Naive thymus-derived CD8-positive, alpha-beta T cell (primary cell): ENCODE measurements at places on chromosomes 2 and 18.

GRCh38 chr2:68272246-68272994 is 20.1 kb upstream of the PPP3R1 start:
- DNase-seq = no peak

- DNase-seq = no peak
Measured at GRCh38 chr2:215188078-215188477, 49.7 kb upstream of the ABCA12 start.

- no peak for DNase-seq
Measured at GRCh38 chr18:12093520-12094257, at the start of gene ANKRD62. TSS of gene ANKRD62 (plus strand) at chr18:12093843. CDS start at chr18:12094018, 175 bp downstream.

- no peak for DNase-seq
Measured at GRCh38 chr18:35782926-35783325, 189.6 kb upstream of the RMP24 start.

DNA sequence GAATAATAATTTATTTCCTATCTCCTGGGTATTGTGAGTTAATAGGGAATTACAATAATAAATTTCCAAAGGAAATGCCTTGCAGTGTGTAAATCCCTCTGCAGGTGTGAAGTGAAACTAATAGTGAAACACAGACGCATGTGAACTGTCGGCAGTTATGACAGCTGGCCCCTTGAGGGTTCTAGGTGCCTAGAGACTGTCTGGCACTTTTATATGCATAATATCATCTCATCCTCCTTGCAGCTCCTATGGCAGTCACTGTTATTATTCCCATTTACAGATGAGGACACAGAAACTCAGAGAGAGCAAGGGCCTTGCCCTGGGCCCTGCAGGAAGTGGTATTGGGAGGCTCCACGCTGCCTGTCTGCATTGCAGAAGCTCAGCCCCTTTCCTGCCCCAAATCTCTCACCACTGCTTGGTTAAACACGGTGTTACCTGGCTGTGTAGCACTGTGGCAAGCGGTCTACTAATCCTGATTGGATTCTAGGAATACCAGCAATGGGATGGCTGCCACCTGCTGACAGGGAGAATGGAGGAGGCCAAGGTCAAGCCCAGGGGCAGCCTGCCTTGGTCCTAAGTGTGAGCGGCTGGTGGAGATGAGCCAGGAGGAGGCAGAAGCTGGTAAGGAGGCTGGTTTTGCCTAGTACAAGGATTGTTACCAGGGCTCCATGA is 32.8 kb upstream of the ACKR3 start:
- DNase-seq = peak; percentile 27
